Left renal cortex interstitium (tissue), 4 donors: ENCODE measurements at places on chromosomes 3 and 15. TPM values are rescaled to one million over a fixed set of nuclear protein-coding genes. Genes with fewer than 3 reads are reported as not detected.

DNA sequence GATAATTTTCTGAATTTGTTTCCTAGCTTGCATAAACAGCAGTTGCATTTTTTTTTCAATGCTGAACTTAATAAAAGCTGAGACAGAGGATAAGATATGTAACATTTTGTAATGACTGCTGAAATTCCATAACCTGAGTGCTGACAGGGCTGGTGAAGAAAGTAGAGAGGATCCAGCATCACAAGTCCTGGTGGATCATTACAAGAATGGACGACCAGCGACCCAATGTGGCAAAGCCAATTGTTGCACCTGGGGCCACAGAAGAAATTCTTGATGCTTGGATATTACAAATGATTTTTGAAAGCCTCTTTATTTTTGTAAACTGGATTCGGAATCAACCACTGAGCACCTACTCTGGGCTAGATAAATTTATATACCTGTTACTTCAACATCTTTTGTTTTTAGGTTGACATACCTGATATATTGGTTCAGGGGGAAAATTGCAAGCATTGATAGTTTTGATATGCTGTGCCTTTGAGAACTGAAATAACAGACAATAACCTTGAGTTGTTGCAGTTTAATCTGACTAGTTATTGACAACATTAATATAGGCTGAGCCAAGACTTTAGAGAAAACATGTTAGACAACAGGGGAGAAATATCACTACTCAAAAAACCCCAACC is 3.9 kb upstream of the ACTL6A start:
- peak; percentile 26 for DNase-seq

- no peak for DNase-seq
Observed at GRCh38 chr3:113552851-113553250, 20.5 kb downstream of the SIDT1 start.

GRCh38 chr3:64884536-64884935 is 196.7 kb upstream of the ADAMTS9 start:
- no peak for DNase-seq

GRCh38 chr3:65871305-65872141 is 167.2 kb downstream of the MAGI1 start:
- DNase-seq: no peak

DNA sequence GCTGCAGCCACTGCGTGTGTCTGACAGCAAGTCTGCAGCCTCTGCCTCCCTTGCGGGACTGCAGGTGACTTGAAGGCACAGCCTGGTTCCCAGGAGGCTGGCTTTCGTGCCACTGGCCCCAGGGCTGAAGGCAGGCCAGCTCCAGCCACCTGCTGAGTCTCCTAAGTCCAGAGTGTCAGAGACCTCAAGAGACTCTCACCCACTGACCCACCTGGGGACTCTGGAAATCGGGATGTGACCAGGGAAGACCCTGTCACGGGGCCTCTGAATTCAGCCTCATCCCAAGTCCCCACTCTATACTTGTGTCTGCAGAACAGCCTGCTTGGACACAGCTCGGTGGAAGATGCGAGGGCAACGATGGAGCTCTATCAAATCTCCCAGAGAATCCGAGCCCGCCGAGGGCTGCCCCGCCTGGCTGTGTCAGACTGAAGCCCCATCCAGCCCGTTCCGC is 16.3 kb downstream of the ISG20 start:
- DNase-seq: no peak

GRCh38 chr3:188728371-188728896 is 443.3 kb upstream of the TPRG1 start:
- no peak for DNase-seq

Gene ANKRD63
- polyA plus RNA-seq: 0.56 TPM
